ENCODE measurements at places on chromosomes 11 and 22.

GRCh38 chr11:46207270-46207669 lies 70.2 kb upstream of the CREB3L1 start:
- DNase-seq: no peak

GRCh38 chr11:93662175-93662570 lies 691 bp downstream of the CEP295 start:
- no peak for DNase-seq

DNA sequence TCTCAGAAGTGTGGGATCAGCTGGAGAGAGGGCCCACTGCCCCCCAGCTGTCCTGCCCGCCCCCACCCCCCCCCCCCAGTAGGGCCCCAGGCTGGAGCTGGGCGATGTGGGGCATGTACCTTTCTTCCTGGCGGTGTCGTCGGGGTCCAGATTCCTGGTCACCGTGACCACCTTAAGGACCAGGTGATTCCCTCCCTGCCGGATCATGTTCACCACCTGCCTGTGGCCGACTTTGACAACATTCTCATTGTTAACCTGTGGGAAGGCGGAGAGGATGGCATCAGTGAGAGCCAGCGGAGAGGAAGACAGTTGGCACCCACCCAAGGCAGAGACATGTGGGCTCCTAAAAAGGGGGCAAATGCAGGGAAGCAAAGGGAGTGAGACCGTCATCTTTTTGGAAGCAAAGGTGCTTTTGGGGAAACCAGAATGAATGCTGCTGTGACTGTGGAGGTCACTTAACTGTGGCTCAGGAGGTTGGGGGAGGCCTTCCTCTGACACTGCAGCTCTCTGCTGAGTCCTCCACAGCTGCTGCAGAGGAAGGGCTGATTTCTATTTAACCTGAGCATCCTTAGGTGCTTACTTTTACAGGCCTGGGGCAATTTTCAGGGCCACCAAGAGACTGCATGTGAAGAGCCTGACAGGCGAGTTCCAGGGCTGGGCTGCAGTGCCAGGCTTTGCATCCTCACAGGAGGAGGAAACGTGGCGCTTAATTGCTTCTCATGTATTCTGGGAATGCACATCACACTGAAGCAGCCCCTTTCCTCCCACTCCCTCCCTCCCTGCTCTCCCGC lies 104.5 kb downstream of the CTTN start:
- no peak for DNase-seq

DNA sequence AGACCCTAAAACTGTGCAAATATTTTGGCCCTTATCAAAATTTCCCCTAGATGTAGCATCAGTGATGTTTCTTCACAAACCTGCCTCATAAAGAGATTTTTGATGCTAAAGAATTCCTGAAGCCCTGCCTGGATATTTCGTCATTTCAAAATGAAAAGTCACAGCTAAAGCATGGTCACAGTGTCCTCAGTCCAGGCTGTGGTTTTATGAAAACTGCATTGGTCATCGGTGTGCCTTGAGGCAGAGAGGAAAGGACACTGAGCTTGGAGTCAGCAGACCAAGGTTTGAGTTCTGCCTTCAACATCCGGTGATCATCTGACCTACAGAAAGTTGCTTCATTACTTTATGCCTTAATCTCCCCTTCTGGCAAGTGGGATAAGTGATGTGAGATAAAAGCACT lies 34.8 kb upstream of the ALKBH3 start:
- no peak for DNase-seq

- no peak for DNase-seq
Measured at GRCh38 chr11:108135845-108136544, 14.6 kb downstream of the ACAT1 start.

Measured in stimulated activated CD4-positive, alpha-beta T cell treated with anti-CD3 and anti-CD28 coated beads, TNF-alpha, amount 100 ng/mL, for 1 hour (primary cell).